ENCODE measurements at places on chromosomes 7 and 10.

DNA sequence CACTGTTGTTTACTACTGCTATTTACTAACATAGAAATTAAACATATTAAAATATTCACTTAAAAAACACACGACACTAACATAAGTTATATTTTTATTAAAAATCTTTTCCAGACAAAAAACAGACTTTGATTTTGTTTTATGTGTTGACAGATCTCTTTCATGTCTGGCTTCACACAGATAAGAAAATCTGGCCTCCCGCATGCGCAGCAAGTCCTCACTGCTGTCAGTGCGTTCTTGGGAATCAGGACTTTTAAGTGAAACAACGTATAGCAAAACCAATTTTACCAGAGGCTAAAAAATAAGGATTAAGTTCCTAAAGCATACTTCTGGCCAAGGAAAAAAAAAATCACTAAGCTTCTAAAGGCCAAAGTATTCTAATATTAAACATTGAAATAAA lies 1.2 kb upstream of the IDI1 start:
- DNase-seq, result no peak

DNA sequence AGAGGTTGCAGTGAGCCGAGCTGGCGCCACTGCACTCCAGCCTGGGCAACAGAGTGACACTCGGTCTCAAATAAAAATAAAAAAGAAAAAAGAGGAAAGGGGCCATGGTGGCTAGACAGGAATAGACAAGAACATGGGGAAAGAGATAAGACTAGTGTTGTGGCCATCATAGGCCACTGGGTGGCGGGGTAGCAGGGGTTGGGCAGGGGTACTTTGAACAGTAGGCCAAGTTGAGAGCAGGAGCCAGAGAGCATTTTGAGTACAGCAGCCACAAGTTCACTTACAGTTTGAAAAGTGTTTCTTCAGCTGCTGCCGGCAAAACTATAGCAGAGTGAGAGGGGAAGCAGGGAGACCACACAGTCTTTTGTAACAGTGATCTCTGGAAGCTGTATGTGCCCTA lies 656.0 kb downstream of the CNTNAP2 start:
- DNase-seq, result no peak

GRCh38 chr7:1935176-1936005 lies 265.3 kb downstream of the ELFN1 start:
- no peak for DNase-seq

DNA sequence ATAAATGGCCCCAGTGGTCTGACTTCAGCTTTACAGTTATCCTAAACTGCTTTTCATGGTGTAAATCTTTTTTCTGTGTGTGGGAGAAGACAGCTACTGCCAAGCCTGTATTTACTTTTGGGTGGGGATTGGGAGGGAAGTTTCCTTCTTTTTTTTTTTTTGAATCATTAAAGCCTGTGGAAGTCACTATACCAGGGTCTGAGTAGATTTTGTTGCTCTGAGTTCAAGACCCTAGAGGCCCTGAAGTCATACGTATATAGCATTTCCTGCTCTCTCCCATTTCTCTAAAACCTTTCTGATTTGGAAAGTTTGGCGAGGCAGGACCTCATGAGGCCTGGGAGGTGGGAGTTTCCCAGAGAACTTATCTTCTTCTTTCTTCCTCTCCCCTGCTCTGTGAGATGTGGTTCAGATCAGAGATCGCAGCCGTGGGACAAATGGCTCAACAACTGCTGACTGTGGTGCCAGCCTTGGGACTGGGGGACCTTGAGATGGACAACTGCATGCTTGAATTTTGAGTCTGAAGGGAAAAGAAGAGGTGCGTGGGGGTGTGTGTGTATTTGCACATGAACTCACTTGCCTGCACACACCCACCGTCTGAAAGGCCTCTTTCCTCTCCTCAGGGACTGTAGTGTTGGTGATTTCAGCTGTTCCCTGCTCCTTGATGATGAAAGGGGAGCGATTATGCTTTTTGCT lies 18.1 kb downstream of the LRMDA start:
- no peak for DNase-seq

- DNase-seq, result no peak
Measured at GRCh38 chr7:111470998-111471397, 91.3 kb downstream of the IMMP2L start.

DNA sequence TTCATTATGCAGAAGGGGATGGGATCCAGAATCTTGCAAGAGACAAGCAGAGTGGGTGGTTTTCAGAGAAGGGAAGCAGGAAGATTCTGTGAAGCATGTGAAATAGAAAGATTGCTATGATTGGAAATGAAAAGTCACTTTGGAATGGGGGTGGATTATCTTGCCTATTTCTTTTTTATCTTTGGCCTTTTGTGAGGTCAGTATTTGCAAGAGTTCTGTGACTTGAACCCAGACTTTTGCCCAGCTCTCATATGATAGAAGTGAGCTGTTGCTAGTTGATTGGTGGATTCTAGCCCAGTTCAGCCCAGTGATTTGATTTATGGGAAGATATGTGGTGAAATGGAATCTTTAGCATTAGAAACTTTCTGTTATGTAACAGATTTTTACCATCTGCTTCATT lies 17.1 kb downstream of the ENTPD7 start:
- DNase-seq, result no peak

DNA sequence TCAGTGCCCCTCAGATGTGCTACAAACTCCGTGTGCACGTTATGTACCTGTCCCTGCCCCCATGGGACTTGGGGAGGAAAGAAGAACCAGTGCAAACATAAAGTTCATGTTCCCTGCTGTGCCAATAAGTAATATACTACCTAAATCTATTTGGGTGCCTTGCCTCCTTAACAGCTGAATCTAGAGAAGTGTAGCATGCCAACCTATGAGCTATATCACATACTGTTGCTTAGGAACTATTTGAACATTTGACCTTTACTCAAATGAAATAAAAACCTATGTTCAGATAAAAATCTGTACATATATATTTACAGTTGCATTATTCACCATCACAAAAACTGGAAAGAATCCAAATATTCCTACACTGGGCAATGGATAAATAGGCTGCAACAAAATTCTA lies 9.8 kb downstream of the POT1 start:
- no peak for DNase-seq

GRCh38 chr10:25869067-25869591 lies 64.9 kb upstream of the MYO3A start:
- DNase-seq, result no peak

- DNase-seq, result no peak
Measured at GRCh38 chr10:111079781-111080180, 3.0 kb downstream of the ADRA2A start.

DNA sequence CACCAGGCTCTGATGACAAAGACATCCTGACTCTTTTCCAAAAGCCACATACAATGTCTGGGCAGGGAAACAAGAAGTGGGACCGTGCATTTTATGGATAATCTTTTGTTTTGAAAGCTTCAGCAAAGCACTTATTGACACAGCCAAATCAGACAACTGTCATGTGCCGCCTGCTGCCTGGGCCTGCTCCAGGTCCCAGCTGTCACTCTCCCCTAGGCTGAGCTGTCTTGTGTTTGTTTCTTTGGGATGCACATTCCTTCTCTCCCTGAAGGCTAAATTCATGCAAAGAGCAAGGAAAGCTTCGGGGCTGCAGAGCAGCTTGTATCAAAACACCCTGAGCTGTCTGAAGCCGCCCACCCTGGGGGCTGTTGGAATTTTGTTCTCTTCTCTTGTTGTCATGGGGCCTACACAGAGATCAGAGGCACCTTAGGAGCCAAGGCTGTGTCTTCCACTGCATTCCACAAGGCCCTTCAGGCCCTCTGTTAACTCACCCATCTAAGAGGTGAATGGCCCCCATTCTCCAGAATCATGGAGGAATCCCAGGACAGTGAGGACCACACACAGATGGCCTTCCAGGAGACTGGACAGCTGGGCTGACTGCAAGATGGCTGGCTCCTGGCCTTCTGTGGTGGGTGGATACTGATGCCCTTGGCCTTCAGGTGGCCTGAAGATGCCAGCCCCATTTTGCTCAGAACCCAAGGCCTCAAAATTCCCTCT lies 17.8 kb upstream of the SLC18A2 start:
- DNase-seq, result no peak

- DNase-seq, result no peak
Measured at GRCh38 chr10:58887474-58887873, 289.0 kb upstream of the PHYHIPL start.

DNA sequence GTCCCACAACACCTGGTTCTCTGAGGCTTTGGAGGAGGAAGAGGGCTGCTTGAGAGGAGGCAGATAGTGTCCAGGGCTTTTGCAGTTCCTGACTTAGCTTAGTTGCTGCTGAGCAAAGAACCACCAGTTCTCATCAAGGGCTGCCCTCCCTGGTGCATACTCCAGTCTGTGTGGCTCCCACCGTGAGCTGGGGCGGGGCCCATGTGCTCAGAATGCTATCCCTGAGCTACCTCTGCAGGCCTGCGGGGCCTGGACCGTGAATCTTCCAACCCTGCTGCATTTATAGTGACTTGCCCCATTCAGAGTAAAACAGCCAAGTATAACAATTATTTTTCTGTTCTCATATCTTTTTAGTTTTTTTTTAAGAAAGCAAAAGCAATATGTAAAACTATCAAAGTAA lies 49.2 kb downstream of the TACR2 start:
- DNase-seq, result no peak

- no peak for DNase-seq
Measured at GRCh38 chr7:143435266-143435665, 8.0 kb upstream of the TAS2R60 start.

GRCh38 chr10:8224591-8224990 lies 170.1 kb downstream of the GATA3 start:
- no peak for DNase-seq

GRCh38 chr10:104509981-104510380 lies 131.1 kb upstream of the SORCS3 start:
- DNase-seq, result no peak

DNA sequence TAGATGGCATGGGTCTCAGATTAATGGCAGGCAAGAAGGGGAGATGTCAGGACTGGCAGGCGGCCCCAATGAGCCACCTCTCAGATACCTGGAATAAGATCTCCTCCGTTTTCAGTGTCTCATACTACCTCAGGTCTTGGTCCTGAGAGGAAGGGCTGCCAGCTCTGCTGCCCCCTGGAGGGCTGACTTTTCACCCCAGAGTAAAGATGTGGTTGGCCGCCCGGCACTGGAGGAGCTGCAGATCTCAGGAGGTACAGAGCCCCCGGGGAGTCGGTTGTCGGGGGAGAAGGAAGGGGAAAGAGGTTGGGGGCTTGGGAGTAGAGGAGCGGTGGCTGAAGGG lies 642 bp upstream of the COL13A1 start:
- DNase-seq, result peak; percentile 41

- no peak for DNase-seq
Measured at GRCh38 chr7:33666531-33666930, 238.8 kb upstream of the BMPER start.

DNA sequence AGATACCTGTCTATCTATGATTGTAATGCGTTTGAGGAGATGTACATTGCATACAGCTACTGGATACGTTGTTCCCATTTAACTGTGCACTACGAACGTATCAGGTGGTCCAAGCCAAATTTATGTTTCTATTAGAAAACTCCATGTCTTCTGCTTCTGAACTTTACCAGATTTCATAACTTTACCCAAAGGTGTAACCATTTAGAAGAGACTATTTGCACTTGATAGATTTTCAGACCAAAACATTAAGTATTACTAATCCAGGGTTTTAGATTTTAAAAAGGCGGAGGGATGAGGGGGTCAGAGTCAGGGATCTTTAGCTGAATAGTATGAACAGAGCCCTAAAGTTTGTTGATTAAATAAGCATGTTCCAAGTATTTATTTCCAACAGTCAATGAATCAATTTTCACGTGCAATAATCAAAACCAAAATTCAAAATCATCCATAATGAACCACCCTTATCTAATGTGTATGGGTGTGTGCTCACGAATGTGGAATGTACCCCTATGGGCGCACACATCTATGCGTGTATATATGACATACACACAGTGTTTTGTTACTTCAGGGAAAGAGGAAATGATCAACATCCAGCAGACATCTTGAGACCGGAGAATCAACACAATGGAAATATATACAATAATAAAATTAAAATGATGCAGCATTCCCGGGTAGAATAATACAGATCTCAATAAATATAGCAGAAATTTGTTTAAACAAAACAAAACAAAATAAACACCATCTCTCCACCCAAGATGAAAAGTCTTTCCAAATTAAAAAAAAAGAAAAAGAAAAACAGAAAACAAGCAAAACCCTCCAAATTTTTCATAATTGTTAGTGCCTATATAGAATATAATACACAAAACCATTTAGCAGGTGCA lies 3.4 kb downstream of the FEZF1 start:
- DNase-seq, result no peak

DNA sequence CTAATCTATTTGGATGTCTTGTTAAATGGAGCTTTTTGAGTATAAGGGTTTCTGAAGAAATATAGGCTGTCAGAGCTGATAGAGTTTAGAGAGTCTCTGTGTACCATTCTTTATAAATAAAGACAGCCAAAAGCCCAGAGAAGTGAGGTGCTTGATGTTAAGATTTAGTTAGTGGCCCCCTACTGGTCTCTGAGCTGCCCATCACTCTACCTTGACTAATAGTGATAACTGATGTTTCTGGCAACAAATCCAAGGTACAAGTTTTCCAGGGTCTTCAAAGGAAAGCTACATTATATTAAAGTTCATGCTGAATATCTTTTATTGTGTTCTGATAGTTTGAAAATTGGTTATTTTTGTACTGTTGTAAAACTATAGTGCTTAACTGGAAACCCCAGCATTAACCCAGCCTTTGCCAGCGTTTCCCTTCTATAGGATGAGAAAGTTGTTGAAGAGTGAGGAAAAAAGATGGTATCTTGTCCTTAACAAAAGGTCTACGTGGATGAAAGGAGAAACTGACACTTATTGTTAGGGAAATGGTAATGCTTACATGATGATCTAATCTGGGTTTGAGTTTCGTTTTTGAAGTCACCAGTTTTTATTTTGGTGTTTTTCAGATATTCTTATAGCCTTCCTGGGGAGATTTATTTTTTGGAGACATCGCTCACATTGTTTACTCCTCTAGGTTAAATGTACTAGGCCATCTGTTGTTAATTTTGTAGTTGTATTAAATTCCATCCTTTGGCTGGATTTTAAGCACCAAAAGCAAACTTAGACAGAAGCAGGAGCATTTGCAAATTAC lies 79.0 kb downstream of the AUTS2 start:
- DNase-seq, result no peak

DNA sequence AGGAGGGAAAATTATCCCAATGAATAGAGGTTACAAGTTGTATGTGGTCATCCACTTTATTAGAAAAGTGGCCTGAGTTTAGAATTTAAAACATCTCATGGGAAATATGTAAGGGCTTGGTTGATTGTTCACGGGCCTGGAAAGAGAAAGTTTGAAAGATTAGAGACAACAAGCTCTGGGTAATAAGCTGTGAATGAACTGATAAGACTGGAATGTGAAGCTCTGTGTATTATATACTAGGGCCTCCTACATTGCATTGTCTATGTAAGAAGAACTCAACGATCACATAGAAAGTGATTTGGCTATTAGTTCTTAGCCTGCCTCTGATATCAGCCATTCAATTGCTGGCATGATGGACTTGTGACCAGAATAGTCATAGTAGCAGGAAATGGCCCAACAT lies 199.2 kb upstream of the MAGI2 start:
- DNase-seq, result no peak

GRCh38 chr10:114632869-114633715 lies 25.0 kb downstream of the ABLIM1 start:
- DNase-seq, result no peak

Data from GM19239 (cell line).